ENCODE measurements at places on chromosomes 11 and 22.

GRCh38 chr22:49753276-49753890 lies 74.3 kb downstream of the BRD1 start:
- DNase-seq = no peak

GRCh38 chr11:16781936-16782919 lies 43.8 kb downstream of the C11orf58 start:
- no peak for DNase-seq

DNA sequence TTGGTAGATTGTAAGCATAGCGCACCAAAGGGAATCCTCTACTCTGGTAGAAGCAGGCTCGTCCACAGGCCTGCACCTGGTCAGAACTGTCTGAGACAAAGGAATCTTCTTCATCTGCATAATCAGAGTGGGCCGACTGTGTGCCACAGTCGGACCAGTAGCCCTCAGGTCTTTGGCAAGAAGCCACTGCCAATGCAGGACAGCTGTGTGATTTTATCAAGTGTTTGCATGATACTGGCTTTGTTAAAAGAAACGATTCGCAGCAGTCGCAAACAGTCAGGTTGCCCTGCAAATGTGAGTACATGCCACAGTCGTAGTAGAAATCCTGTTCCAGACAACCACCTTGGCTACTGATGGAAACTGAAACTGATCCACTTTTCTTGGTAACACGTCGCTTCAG lies 4.9 kb upstream of the CCDC34 start:
- no peak for DNase-seq

DNA sequence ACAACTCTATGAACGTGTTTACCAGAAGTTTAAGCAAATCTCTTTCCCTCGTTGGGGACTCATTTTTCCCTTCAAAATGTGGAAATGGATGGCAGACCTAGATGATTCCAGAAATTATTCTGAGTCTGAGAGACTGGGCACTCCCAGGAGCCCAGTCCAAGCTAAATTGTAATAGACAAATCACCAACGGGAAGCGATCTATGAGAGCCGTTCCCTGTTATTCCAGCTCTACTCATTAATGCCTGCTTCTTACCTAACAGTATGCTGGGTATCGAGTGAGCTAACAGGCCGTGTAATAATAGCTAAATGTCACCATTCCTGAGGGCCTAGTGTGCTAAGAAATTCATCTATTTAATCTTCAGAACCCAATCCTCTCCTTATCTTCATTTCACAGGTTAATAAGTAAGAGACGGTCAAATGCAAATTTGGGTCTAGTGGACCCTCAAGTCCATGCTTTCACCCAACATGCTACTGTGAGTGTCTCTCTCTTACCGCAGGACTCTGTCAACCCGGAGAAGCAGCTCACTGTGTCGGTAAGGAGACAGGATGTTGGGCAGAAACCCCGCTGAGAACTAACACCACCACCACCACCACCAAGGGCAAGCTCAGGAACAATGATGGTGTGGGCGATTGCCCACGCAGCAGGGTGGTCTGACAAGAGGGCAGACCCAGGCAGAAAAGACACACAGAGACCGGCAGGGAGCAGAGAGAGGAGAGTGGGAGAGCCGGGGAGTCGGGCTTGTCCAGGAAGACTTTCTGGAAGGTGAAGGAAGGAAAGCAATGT lies 57.1 kb upstream of the TIMP3 start:
- DNase-seq = no peak
